ENCODE measurements at places on chromosomes 12 and 14. TPM values are rescaled to one million over a fixed set of nuclear protein-coding genes. Genes with fewer than 3 reads are reported as not detected.

Gene SMCO2
- 0.32 TPM for total RNA-seq

Gene IL23A
- total RNA-seq = 0.32 TPM

Gene SLC38A4
- total RNA-seq = 1.5 TPM

Gene GPR162
- 6.0 TPM for total RNA-seq

Gene DGLUCY
- total RNA-seq = 20.0 TPM

Gene SOCS4
- 30.5 TPM for total RNA-seq

Gene NPAS3
- 2.6 TPM for total RNA-seq

Gene CIROP
- not detected for total RNA-seq

Gene BMP4
- total RNA-seq = 27.2 TPM

Gene ISCU
- 121 TPM for total RNA-seq

Gene DHH
- 0.16 TPM for total RNA-seq

Gene GUCY2C
- 0.09 TPM for total RNA-seq

Gene CACNA1C
- 1.5 TPM for total RNA-seq

Gene NELL2
- total RNA-seq = 0.53 TPM

Gene PGF
- total RNA-seq = 3.5 TPM

Gene GLI1
- total RNA-seq = 5.8 TPM

Gene PROX2
- not detected for total RNA-seq

Gene GCH1
- total RNA-seq = 2.4 TPM

Gene NYNRIN
- total RNA-seq = 32.0 TPM

Gene GPD1
- total RNA-seq = 0.59 TPM

Gene SPIC
- not detected for total RNA-seq

Gene OR6J1
- total RNA-seq = not detected

Gene PLEK2
- 1.3 TPM for total RNA-seq

Gene TSHR
- total RNA-seq = not detected

Gene GPR68
- 0.50 TPM for total RNA-seq

Gene HHIPL1
- 1.1 TPM for total RNA-seq

Gene IFNG-AS1
- total RNA-seq = not detected

Gene MYF6
- total RNA-seq = not detected

Gene FBLN5
- total RNA-seq = 12.5 TPM

Gene ASB2
- total RNA-seq = not detected

Gene TNFAIP2
- 29.5 TPM for total RNA-seq

Gene NOVA1
- total RNA-seq = 8.9 TPM

Gene EPYC
- total RNA-seq = 0.39 TPM

Gene SERPINA9
- 0.22 TPM for total RNA-seq

Gene C1RL
- total RNA-seq = 12.1 TPM

Gene HRK
- total RNA-seq = 2.1 TPM

Gene DNAI7
- total RNA-seq = 0.23 TPM

Gene PLD4
- 0.14 TPM for total RNA-seq

Gene SELPLG
- total RNA-seq = 4.9 TPM

Gene TMPRSS12
- total RNA-seq = not detected
